Mesothelial cell of epicardium (in vitro differentiated cells): ENCODE measurements at places on chromosomes 2 and 18. TPM values are rescaled to one million over a fixed set of nuclear protein-coding genes. Genes with fewer than 3 reads are reported as not detected.

- H3K4me3 ChIP-seq = no peak overlapping the region
- peaks cover 23% of the 10 kb centered on the region for H3K4me1 ChIP-seq
- DNase-seq = no peak
- H3K27me3 ChIP-seq = no peaks in the 10 kb centered on the region
Observed at GRCh38 chr2:144659731-144660275, 139.9 kb upstream of the ZEB2 start.

SPATA3 gene
- total RNA-seq = not detected in 3 replicates

DNA sequence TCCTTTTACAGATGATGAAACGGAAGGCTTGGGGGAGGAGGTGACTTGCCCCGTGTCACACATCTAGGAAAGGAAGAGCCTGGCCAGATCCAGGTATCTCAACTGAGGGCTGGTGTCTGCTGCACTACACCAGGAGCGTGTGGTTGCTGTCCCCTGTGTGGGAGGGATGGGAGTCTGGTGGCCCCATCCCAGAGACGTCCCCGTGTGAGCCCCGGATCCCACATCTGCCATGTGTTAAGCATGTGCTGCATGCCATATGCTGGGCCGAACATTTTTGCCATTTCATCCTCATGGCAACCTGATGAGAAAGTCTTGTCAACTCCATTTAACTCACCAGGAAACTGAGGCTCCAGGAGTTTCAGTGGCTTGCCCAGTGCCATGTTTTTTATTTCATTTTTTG is 4.2 kb downstream of the GAREM2 start:
- H3K27ac ChIP-seq = no peak overlapping the region
- peak; percentile 19 for DNase-seq
- H3K4me3 ChIP-seq = no peak overlapping the region
- H3K36me3 ChIP-seq = peaks cover 3% of the 10 kb centered on the region
- peaks cover 22% of the 10 kb centered on the region for H3K27me3 ChIP-seq
- peaks cover 28% of the 10 kb centered on the region for H3K4me1 ChIP-seq

ANKRD30B gene
- total RNA-seq = not detected in 3 replicates

- H3K36me3 ChIP-seq = no peaks in the 10 kb centered on the region
- no peak overlapping the region for H3K4me3 ChIP-seq
- DNase-seq = no peak
- H3K27ac ChIP-seq = no peak overlapping the region
- H3K4me1 ChIP-seq = peaks cover 18% of the 10 kb centered on the region
Observed at GRCh38 chr18:31710826-31711225, 26.4 kb upstream of the B4GALT6 start.

GREB1L gene
- total RNA-seq = 23.0 to 25.5 TPM (median 25.3 TPM) in 3 replicates

DNA sequence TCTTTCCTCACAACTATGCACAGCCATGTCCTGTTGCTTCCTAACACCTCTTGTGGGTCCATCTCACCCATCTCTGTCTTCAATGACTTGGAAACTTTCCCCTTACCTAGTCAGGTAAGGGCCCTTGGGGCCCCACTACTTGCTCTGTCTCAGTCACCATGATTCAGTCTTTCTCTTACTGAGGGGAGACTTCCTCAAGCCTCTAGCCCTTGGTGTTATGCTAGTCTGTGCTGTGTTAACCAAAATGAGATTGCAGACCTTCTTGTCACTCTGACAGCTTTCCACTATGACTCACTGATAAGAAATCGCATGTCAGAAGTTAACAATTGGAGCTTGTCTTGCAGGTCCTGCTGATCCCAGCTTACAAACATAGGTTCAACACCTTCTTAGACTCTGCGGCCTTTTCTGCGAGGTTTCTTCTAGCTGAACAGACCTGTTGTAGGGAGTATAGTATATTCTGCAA is 65.3 kb downstream of the WDR75 start:
- peaks cover 35% of the 10 kb centered on the region for H3K4me1 ChIP-seq
- no peak for DNase-seq
- no peaks in the 10 kb centered on the region for H3K27me3 ChIP-seq
- no peak overlapping the region for H3K27ac ChIP-seq

DNA sequence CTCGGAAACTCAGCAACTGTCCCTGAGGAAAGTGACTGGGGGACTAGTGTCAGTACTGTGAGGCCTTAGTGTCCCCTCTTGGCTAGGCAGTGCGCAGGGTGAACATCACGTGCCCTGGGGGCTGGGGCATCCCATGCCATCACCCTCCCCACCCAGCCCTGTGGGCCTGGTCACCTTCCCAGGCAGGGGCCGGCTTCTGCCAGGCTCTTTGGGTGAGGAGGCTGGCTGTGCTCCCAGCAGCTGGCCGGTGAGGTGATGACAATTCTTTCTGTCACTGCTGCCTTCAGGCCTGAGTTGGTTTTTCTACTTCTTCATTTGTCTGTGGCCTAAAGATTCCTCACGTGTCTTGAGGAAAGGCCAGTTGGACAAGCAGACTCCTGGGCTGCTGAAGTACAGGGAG is 180.8 kb downstream of the KLHL29 start:
- H3K4me1 ChIP-seq = peaks cover 24% of the 10 kb centered on the region
- H3K36me3 ChIP-seq = peaks cover 2% of the 10 kb centered on the region
- H3K4me3 ChIP-seq = no peak overlapping the region
- peaks cover 12% of the 10 kb centered on the region for H3K27me3 ChIP-seq

MARCO gene
- total RNA-seq = 0.22 to 0.41 TPM (median 0.33 TPM) in 3 replicates

DNA sequence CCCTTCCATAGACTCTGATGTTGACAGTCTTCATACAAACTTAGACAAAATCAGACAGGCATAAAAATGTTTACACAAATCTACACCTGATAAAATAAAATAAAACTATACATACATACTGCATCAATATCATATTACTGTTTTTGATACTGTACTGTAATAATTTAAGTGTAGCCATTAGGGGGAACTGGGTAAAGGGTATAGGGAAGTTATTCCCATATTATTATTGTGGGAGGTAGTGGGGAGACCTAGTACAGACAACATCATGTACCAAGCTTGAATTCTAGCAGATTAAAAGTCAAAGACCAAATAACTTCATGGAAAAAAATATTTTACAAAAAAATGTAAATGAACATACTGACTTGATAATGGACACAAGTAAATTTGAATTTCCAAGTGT is 43.3 kb downstream of the PUM2 start:
- peaks cover 15% of the 10 kb centered on the region for H3K4me1 ChIP-seq
- no peak for DNase-seq
- no peak overlapping the region for H3K4me3 ChIP-seq
- peaks cover 29% of the 10 kb centered on the region for H3K36me3 ChIP-seq
- H3K27me3 ChIP-seq = no peaks in the 10 kb centered on the region

TWIST2 gene
- 17.8 to 19.6 TPM (median 18.6 TPM) in 3 replicates for total RNA-seq

TUBA3E gene
- total RNA-seq = not detected in 3 replicates

LCT gene
- total RNA-seq = 0.05 TPM in 1 of 3 replicates, not detected in the others

DNA sequence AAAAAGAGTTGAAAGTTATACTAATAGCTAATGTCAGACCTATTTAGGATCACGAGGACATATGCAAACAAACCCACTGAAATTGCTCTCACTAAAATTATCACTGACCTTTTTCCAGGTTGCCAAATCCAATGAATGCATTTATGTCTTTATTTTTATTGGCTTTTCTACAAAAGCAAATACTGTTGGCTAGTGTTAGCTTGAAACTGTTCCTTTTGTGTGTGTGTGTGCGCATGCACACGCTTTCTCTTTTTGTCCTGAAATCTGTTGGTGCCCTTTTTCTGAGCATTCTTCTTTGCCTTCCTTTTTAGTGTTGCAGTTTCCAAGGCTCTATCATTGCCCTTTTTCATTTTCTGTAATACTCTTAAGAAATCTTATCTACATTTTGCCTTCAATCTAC is 1269.2 kb downstream of the LRP1B start:
- H3K36me3 ChIP-seq = peaks cover under 1% of the 10 kb centered on the region
- H3K4me1 ChIP-seq = no peaks in the 10 kb centered on the region
- no peak for DNase-seq
- H3K4me3 ChIP-seq = no peak overlapping the region
- H3K27ac ChIP-seq = no peak overlapping the region
- H3K27me3 ChIP-seq = peaks cover 4% of the 10 kb centered on the region

DNA sequence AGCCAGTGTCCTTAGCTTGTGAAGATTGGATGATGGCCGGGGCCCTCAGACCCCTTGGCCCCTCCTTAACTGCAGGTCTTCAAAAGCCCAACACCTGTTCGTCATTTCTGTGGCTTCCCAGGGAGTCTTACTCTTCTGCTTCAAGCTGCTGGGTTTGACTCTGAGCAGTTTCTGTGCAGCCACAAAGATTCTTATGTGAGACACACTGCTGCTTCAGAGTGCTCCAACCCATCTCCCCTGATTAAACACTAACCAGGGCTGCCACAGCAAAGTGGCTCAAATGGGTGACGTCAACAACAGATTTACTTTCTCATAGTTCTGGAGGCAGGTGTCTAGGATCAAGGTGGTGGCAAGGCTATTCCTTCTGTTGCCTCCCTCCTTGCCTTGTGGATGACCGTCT is 40.8 kb downstream of the TSN start:
- peaks cover 3% of the 10 kb centered on the region for H3K4me1 ChIP-seq
- no peaks in the 10 kb centered on the region for H3K36me3 ChIP-seq
- DNase-seq = no peak
- no peak overlapping the region for H3K4me3 ChIP-seq
- no peak overlapping the region for H3K27ac ChIP-seq
- H3K27me3 ChIP-seq = peaks cover 14% of the 10 kb centered on the region

DNA sequence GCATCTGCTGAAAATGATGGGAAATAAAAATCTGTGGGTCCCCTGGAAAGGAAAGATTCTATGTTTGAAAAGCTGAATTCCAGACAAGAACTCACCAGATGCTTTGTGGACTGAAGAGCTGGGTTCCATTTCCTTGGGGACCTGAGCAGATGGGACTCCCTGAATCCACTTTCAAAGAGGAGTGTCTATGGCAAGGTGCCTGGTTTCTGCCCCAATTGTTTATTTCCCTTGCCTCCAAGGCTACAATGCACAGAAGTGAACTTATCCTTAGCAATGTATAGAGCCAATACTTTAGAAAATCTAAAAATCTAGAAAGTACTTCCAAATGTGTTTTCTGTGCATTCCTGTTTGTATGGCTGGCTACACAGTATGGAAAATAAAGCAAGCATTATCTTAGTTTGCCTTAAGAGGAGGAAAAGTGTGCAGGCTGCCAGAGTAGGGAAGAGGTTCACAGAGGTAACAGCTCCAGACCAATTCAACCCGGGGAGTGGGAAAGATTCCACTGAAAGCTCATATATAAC is 420.5 kb downstream of the NRXN1 start:
- H3K27ac ChIP-seq = peak overlapping the region; percentile 51
- no peak overlapping the region for H3K4me3 ChIP-seq
- H3K27me3 ChIP-seq = no peaks in the 10 kb centered on the region
- DNase-seq = no peak

DNA sequence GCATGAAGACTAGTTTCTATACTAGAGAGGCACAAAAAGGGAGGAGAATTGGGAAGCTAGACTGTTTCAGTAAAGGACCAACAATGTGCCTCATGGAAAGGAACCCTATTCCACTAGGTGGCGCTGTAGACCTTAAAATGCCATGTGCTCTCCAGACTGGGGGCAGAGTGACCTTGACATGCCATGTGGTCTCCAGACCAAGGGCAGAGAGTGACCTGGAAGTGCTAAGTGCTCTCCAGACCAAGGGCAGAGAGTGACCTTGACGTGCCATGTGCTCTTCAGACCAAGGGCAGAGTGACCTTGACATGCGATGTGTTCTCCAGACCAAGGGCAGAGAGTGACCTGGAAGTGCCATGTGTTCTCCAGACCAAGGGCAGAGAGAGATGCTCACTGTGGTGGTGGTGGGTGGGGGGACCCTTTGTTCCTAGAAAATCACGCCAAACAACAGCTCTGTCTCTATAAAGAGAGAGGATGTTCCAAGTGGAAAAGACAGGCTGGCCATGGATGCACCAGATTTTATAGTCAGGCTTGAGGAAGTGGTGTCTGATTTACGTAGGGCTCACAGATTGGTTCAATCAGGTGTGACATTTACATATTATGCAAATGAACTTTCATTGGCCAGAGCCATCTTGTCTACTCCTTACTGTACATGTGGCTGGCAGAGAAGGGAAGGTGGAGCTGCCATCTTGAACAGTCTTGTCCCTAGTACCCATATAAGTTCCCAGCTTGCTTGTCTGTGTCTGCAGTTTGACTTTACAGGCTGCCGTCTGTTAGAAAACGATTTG is 344.0 kb upstream of the DDX18 start:
- H3K27ac ChIP-seq = no peak overlapping the region
- DNase-seq = no peak
- no peaks in the 10 kb centered on the region for H3K4me1 ChIP-seq
- H3K4me3 ChIP-seq = no peak overlapping the region
- no peaks in the 10 kb centered on the region for H3K36me3 ChIP-seq
- H3K27me3 ChIP-seq = no peaks in the 10 kb centered on the region

TACR1 gene
- total RNA-seq = 0.09 to 0.38 TPM (median 0.20 TPM) in 3 replicates

PLEKHM3 gene
- 14.7 to 16.2 TPM (median 15.1 TPM) in 3 replicates for total RNA-seq
